Activated effector memory CD4-positive, alpha-beta T cell treated with anti-CD3 and anti-CD28 coated beads, Interleukin-2, amount 50 U/mL, for 16 hours (primary cell): ENCODE measurements at places on chromosomes 7 and 10.

GRCh38 chr10:75353183-75353582 is 48.4 kb downstream of the ZNF503 start:
- DNase-seq = no peak

DNA sequence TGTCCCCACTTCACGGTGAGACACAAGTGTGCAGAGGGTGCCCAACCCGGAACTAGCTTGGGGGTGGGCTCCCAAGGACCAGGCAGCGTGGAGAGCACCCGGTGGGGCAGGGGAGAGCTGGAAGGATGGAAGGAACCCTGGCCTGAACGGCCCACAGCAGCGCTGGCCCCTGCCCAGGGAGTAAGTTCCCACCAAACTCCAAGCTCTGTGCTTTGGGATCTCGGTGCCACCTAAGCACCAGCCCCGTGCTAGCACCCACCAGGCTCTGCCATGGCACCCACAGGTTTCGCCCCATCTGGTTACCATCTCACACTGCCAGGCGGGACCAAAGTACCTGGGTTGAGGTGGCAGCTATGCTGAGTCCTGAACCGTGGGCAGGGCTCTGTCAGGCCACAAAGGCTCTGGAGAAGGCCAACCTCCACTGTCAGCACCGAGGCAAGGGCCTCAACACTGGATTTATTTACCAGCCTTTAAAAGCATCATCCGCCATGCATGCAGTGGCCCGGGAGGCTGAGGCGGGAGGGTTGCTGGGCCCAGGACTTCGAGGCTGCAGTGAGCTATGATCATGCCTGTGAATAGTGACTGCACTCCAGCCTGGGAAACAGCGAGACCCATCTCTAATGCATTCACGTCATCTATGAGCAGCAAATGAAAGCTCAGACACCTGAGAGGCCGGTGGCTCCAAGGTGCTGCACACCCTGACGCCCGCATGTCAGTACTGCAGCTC is 16.0 kb downstream of the GPER1 start:
- DNase-seq = no peak

GRCh38 chr10:60367431-60367830 is 22.2 kb downstream of the ANK3 start:
- DNase-seq = no peak

DNA sequence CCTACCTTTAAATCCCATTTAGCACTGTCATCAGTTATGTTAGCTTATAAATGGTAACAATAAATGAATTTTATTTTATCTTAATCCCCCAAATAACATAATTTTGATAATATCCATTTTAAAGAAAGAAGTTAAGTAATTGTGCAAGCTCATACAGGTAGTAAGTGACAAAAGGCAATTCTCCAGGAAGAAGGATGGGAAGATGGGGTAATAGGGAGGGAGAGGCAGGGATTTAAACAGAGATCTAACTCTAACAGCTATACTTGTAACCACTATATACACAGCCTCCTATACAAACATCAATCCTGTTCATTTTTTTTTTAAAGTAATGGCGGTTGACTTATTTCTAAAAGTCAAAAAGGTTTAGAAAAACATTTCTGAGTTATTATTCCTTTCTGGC is 119.4 kb downstream of the SGMS1 start:
- DNase-seq = no peak

GRCh38 chr7:107234436-107234835 is 65.6 kb downstream of the HBP1 start:
- DNase-seq = no peak

- DNase-seq = no peak
Observed at GRCh38 chr7:86660950-86661462, 17.3 kb downstream of the GRM3 start.

- DNase-seq = no peak
Observed at GRCh38 chr10:29501692-29502091, 133.1 kb downstream of the SVIL start.

DNA sequence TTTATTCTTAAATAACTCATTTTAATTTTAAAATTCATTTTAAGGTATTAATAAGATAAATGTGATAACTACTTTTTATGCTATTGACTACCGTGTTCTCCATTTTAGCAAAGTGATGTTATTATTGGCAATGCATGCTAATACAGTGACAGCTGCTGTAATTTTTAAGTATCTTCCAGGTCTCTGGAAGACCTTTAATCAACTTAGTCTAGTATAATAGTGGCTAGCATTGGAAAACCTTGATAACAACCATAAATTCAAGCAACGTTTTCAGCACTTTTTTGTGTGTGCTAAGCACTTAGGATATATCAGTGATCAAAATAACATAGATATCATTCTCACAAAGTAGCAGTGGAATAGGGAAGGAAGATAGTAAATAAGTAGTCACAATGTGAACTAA is 230.9 kb upstream of the MAGI2 start:
- no peak for DNase-seq
